ENCODE measurements at places on chromosomes 16 and 17. TPM values are rescaled to one million over a fixed set of nuclear protein-coding genes. Genes with fewer than 3 reads are reported as not detected.
A peak's percentile ranks its signal among the peaks of the same experiment; 100 is the strongest.

DNA sequence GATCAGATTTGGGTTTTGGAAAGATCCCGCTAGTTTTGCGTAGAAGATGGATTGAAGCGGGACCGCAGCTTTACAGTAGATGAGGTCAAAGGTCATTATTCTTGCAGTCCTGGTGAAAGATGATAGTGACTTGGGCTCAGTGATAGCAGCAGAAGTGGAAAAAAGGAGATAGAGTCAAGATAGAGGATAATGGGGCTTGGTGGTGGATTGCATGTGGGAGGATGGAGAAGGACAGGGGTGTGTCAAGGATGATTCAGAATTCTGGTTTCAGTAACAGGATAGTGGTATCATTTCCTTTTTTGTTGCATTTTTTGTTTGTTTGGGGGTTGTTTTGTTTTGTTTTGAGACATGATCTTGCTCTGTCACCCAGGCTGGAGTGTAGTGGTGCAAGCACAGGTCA lies 28.7 kb downstream of the CHD9NB start:
- H3K4me3 ChIP-seq: no peak overlapping the region
- no peaks in the 10 kb centered on the region for H3K27me3 ChIP-seq
- H3K27ac ChIP-seq: no peak overlapping the region

DNA sequence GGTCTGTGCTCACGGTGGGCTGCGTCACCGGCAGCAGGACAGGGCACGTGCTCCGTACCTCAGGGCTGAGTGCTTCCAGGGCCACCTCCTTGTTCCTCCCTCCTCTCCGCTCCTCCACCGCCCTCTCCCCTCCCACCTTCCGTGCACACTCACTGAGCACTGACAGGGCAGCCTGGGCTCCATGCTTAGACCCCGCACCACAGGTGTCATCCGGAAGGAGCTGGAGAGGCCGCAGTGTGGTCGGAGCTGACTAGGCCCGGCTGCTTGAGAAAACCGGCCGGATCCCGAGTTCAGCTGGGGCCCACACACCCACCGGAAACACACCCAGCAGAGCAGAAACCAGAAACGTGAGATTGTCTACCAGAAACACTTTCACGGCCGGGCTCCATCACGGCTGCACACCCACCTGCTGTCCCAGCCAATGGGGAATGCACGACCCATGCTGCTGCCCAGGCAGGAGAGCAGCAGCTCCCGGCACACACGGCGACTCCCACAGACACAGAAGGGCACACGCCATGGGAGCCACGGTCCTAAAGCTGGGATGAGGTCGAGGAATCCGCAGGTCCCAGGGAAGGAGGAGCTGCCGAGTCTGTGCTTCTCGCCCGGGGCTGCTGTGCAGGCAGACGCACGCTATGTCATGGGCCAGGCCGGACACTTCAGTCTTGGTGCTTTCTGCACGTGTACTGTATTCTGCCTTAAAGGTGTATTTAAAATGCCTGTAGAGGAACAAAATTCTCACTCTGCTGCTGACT lies 55.0 kb upstream of the ZNF469 start:
- DNase-seq: no peak
- H3K27ac ChIP-seq: no peak overlapping the region
- no peaks in the 10 kb centered on the region for H3K4me1 ChIP-seq
- no peak overlapping the region for H3K4me3 ChIP-seq

GRCh38 chr16:67448580-67448979 lies 17.7 kb downstream of the HSD11B2 start:
- H3K27me3 ChIP-seq: no peaks in the 10 kb centered on the region
- no peak overlapping the region for H3K27ac ChIP-seq
- peaks cover 21% of the 10 kb centered on the region for H3K4me1 ChIP-seq
- no peak overlapping the region for H3K4me3 ChIP-seq
- H3K36me3 ChIP-seq: no peaks in the 10 kb centered on the region

DNA sequence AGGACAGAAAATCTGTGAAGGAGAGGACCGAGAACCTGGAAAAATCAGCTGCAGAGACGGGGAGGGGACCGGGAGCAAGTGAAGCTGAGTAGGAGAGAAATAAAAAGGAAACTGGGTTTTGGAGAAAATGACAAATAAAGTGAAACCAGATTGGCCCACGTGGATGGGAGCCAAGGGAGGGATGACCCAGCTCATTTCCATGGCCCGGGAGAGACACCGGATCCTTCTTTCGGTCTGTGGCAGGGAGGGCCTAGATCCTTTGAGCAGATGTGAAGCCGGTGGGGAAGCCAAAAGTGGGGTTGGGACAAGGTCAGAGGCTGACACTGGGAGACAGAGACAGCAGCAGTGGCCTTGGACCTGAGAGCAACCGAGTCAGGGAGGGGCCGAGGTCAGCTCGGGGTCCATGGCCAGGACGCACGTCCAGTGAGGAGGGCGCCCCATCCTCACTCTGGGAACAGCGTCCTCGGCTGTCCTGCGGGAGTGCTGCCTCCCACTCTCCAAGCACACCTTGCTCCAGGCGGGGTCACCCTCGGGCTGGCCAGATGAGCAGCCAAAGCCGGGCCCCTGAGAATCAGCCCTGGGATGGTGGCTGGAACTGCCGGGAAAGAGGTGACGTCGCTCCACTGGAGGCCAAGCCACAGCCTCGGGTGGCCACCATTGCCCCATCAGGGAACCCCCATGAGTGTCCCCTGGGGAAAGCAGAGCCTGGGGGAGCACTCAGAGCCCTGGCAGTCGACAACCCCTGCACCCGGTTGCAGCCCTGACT lies 50.8 kb upstream of the CDR2 start:
- H3K4me1 ChIP-seq: no peaks in the 10 kb centered on the region
- H3K4me3 ChIP-seq: no peak overlapping the region
- DNase-seq: no peak
- no peaks in the 10 kb centered on the region for H3K27me3 ChIP-seq

Gene ZPBP2
- not detected for total RNA-seq

GRCh38 chr17:51580869-51581268 lies 320.5 kb downstream of the UTP18 start:
- no peak overlapping the region for H3K27ac ChIP-seq
- no peaks in the 10 kb centered on the region for H3K36me3 ChIP-seq
- no peaks in the 10 kb centered on the region for H3K4me1 ChIP-seq
- no peaks in the 10 kb centered on the region for H3K27me3 ChIP-seq

DNA sequence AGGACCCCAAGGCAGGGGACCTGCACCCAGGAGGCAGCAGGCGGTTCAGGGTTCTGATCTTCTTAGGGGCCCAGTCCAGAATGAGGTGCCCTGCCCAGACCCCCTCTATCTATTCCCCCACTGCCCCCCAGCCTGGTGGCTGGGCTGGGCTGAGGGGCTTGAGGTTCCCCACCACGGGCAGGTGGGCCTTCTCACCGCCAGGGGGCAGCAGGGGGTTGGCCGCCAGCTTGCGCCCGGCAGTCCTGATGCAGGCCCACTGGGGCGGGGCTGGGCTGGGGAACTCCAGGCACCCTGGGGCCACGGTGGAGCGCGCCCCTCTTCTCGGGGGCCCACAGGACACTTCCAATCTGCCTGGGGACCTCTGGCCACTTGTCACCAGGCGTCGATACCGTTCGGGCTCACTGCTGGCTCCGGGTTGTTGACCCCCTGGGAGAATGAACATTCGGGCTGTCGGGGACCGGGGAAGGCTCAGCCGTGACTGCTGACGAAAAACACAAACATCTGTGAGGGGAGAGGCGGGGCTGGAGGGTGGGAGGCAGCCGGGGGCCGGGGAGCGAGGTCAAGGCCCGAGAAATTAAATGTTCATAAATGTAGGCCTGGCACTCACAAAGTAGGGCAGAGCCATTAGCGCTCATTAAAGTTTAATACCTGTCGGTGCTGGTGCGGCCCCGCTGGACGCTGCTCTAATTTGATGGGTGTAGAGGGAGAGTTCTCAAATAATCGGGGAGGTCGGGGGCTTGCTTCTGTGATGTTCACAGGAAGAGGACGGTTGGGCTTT lies 219.3 kb upstream of the GSE1 start:
- no peak overlapping the region for H3K4me3 ChIP-seq
- H3K36me3 ChIP-seq: no peaks in the 10 kb centered on the region
- peak; percentile 79 for DNase-seq
- H3K27me3 ChIP-seq: no peaks in the 10 kb centered on the region
- no peak overlapping the region for H3K27ac ChIP-seq

- H3K4me1 ChIP-seq: peaks cover 8% of the 10 kb centered on the region
- H3K27ac ChIP-seq: no peak overlapping the region
- no peaks in the 10 kb centered on the region for H3K27me3 ChIP-seq
- no peak overlapping the region for H3K4me3 ChIP-seq
- no peak for DNase-seq
Measured at GRCh38 chr16:54585998-54586340, 299.4 kb upstream of the IRX3 start.

DNA sequence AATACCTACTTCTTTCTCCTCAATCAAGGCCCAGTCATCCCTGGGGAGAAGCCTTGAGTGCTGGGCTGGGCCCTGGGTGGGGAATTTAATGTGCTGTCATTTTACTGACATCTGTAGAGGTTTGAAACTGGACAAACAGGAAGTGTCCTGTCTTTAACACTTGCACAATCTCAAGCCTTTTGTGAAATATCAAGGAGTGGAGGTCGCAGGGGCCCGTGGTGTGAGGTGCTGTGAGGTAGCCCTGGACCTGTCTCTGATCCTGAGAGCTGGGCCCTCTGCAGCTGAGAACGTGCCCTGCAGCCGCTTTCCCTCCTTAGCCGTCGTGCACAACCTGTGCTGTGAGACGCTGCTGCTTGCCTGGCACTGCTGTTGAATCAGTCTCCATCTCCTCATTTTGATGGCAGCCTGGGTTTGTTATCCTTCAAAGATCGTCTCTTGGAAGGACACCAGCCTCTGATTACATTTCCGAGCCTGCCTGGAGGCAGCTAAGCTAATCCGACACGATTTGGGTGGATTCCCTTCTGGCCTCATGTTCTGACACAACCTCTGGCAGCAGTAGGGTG lies 29.9 kb downstream of the SMARCE1 start:
- H3K4me3 ChIP-seq: no peak overlapping the region
- no peaks in the 10 kb centered on the region for H3K27me3 ChIP-seq
- DNase-seq: no peak

DNA sequence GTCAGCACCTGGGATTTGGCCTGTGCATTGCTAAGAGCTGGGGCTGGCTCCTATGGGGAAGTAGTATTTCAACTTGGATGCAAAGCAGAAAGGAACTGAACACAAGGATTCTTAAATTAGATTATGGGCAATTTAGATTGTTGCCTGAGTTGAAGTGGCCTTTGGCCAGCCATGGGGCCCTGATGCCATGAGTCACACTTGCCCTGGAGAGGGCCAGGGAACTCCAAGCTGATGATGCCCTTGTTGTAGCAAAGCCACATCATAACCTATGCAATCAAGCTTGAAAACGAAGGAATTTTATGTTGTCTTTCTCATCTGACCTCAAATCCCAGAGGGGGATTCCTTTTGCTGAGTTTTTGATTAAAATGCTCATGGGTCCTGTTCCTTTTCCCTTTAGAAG lies 3.9 kb upstream of the SPATA32 start:
- no peak overlapping the region for H3K4me3 ChIP-seq
- no peak overlapping the region for H3K27ac ChIP-seq
- DNase-seq: no peak
- peaks cover 10% of the 10 kb centered on the region for H3K4me1 ChIP-seq
- peaks cover 13% of the 10 kb centered on the region for H3K36me3 ChIP-seq
- H3K27me3 ChIP-seq: no peaks in the 10 kb centered on the region

Gene CHST4
- not detected for total RNA-seq

GRCh38 chr17:6753006-6753445 lies 2.8 kb upstream of the XAF1 start:
- no peaks in the 10 kb centered on the region for H3K36me3 ChIP-seq
- no peak overlapping the region for H3K27ac ChIP-seq
- no peak overlapping the region for H3K4me3 ChIP-seq
- no peak for DNase-seq

Gene TOX3
- total RNA-seq: 0.04 TPM

Gene CACNG3
- total RNA-seq: not detected

DNA sequence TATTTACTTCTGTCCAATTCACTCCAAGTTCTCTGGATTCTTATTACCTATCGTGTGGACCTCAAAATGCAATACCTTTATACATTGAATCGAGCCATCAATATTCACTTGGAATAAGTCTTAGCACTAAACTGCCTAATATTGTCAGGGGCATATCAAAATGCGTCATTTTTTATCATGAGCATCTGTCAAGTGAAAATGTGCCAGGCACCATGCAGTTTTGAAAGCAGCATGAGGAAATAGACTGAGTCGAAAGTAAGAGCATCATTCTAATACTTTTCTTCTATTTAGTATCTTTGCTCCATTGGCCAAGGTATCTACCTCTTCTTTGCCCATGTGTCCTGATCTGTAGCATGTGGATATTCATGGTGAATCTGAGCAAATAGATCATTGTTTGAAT lies 1193.4 kb downstream of the CDH11 start:
- DNase-seq: no peak
- no peaks in the 10 kb centered on the region for H3K36me3 ChIP-seq
- H3K4me3 ChIP-seq: no peak overlapping the region
- H3K4me1 ChIP-seq: no peaks in the 10 kb centered on the region
- no peak overlapping the region for H3K27ac ChIP-seq

- peak overlapping the region; percentile 98 for H3K27ac ChIP-seq
- peak; percentile 74 for DNase-seq
- H3K4me1 ChIP-seq: peaks cover 28% of the 10 kb centered on the region
- no peaks in the 10 kb centered on the region for H3K27me3 ChIP-seq
- H3K36me3 ChIP-seq: no peaks in the 10 kb centered on the region
Measured at GRCh38 chr17:75785016-75785890, 647 bp downstream of the UNK start.

Gene WFDC1
- total RNA-seq: 18.9 TPM

- no peak for DNase-seq
- H3K27ac ChIP-seq: no peak overlapping the region
- no peak overlapping the region for H3K4me3 ChIP-seq
- H3K27me3 ChIP-seq: peaks cover 10% of the 10 kb centered on the region
- no peaks in the 10 kb centered on the region for H3K36me3 ChIP-seq
- no peaks in the 10 kb centered on the region for H3K4me1 ChIP-seq
Measured at GRCh38 chr16:87610026-87610425, 7.7 kb downstream of the JPH3 start.

Gene TIMP2
- 25.8 TPM for total RNA-seq

- H3K27ac ChIP-seq: no peak overlapping the region
- DNase-seq: no peak
- no peak overlapping the region for H3K4me3 ChIP-seq
- H3K27me3 ChIP-seq: no peaks in the 10 kb centered on the region
- H3K36me3 ChIP-seq: no peaks in the 10 kb centered on the region
Measured at GRCh38 chr17:418421-418751, 65.8 kb upstream of the RPH3AL start.

- no peak overlapping the region for H3K27ac ChIP-seq
- H3K4me3 ChIP-seq: no peak overlapping the region
- no peaks in the 10 kb centered on the region for H3K27me3 ChIP-seq
- DNase-seq: no peak
- H3K36me3 ChIP-seq: no peaks in the 10 kb centered on the region
Measured at GRCh38 chr17:27217631-27218030, 76.3 kb upstream of the WSB1 start.

Gene VPS35
- 63.2 TPM for total RNA-seq

- peaks cover 37% of the 10 kb centered on the region for H3K36me3 ChIP-seq
- no peak overlapping the region for H3K4me3 ChIP-seq
- no peaks in the 10 kb centered on the region for H3K27me3 ChIP-seq
- H3K27ac ChIP-seq: no peak overlapping the region
- H3K4me1 ChIP-seq: no peaks in the 10 kb centered on the region
Measured at GRCh38 chr16:19548144-19548543, 7.4 kb upstream of the VPS35L start.

Gene NPIPA3
- total RNA-seq: 0.28 TPM

- no peak overlapping the region for H3K27ac ChIP-seq
- no peaks in the 10 kb centered on the region for H3K27me3 ChIP-seq
- no peak overlapping the region for H3K4me3 ChIP-seq
- DNase-seq: no peak
- H3K4me1 ChIP-seq: peaks cover 6% of the 10 kb centered on the region
Measured at GRCh38 chr17:72974605-72975232, 117.8 kb downstream of the SLC39A11 start.

- peak; percentile 65 for DNase-seq
- H3K36me3 ChIP-seq: peaks cover 19% of the 10 kb centered on the region
- H3K4me3 ChIP-seq: peak overlapping the region; percentile 96
- no peaks in the 10 kb centered on the region for H3K27me3 ChIP-seq
Measured at GRCh38 chr17:29291163-29291752, 2.7 kb downstream of the NUFIP2 start.
